ENCODE measurements at places on chromosomes 2 and 18.
A peak's percentile ranks its signal among the peaks of the same experiment; 100 is the strongest.

DNA sequence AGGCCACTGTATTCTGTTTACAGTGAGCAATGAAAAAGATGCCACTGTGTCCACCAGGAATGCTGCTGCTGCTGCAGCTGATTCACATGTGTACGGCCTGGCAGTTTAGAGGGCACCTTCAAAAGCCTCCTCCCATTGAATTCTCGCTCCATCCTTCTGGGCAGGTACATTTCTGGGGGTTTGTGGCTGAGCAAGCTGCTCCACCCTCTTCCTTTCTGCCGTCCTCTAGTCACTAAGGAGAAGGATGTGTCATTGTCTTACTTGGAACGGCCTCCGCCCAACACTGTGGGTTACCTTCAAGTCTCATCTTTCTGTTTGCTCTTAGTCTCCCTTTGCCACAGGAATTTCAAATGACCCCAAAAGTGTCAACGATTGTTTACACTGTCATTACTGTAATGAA, 182.0 kb downstream of the ZBTB7C start:
- DNase-seq, result peak; percentile 60

DNA sequence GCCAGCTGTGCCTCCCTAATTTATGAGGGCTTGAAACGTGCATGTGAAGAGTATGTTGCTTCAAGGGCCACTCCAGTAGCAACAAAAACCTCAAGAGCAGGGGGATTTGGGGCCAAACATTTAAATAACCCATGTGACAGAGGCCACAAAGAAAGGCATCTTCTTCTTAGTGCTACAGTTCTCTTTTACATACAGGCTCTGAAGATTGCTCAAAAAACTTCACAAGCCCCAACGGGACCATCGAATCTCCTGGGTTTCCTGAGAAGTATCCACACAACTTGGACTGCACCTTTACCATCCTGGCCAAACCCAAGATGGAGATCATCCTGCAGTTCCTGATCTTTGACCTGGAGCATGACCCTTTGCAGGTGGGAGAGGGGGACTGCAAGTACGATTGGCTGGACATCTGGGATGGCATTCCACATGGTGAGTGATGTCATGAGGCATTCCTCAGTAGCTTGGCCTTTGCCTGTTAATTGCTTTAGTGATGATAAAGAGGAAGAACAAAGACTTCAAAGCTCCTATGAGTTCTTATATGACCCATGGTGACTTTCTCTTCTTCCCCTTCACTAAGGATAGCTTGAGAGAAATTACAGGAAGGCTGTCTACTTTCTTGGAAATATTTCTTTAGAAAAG, 40.1 kb downstream of the NRP2 start:
- no peak for DNase-seq

GRCh38 chr2:41711736-41712135, 336.1 kb upstream of the PKDCC start:
- DNase-seq, result no peak

DNA sequence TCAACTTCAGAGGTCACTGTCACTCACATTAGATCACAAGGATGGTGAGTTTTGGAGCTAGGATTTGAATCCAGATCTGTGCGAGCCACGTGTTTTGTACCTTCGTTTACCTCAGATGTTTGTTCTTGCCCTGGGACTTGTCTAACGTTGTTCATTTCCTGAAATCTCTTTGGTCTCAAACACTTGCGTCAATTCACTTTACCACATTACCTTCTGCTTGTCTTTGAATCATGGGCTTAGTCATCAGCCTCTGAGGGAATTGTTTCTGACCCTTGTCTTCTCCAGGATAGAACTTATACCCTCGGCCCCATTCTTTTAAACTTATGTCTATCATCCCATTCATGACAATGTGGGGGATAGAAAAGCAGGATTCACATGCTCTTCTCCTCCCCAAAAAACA, 282.7 kb downstream of the DCDC2C start:
- peak; percentile 90 for DNase-seq

- no peak for DNase-seq
These were observed 221.4 kb upstream of the ST6GAL2 start for GRCh38 chr2:107107351-107107750.

DNA sequence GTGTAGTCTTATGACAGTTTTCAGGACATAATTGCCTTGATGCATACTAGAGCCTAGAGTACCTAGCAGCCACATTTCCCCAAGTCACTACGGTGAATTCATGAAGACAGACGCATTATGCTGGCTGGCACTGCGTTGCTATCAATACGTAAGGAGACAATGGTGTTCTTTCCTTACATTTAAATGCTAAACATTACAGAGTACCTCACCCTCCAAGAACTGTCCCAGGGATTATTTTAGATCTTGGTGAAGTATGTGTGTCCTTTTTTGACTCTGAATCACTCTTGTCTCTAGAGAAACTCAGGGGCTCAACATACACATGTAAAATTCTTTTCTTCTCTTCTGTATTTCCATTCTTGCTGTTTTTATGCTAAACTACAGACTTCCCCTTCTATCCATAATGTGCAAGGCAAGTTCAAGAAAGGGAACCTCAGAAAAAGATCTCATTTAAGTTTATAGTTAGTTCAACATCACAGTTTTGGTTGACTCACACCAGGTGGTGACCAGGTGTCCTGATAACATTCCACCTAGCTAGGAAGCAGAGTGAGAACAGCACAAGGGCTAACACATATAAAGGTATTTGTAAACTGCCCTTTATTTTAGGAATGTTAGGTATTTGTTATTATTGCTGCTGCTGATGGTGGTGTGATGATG, 212.4 kb upstream of the HNRNPA3 start:
- no peak for DNase-seq

DNA sequence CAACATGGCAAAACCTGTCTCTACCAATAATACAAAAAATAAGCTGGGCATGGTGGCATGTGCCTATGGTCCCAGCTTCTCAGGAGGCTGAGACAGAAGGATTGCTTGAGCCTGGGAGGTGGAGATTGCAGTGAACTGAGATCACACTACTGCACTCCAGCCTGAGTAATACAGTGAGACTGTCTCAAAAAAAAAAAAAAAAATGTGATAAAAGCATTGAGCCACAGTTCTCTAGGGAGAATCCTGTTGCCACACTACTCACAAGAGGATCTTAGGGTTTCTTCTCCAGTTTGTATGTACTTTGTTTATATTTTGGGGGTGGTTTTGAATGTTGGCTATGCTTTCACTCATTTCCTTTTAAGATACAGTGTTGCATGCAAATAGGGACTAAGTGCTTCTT, 62.0 kb downstream of the TMEM185B start:
- peak; percentile 10 for DNase-seq

- no peak for DNase-seq
These were observed 39.8 kb downstream of the GDF7 start for GRCh38 chr2:20706786-20707185.

DNA sequence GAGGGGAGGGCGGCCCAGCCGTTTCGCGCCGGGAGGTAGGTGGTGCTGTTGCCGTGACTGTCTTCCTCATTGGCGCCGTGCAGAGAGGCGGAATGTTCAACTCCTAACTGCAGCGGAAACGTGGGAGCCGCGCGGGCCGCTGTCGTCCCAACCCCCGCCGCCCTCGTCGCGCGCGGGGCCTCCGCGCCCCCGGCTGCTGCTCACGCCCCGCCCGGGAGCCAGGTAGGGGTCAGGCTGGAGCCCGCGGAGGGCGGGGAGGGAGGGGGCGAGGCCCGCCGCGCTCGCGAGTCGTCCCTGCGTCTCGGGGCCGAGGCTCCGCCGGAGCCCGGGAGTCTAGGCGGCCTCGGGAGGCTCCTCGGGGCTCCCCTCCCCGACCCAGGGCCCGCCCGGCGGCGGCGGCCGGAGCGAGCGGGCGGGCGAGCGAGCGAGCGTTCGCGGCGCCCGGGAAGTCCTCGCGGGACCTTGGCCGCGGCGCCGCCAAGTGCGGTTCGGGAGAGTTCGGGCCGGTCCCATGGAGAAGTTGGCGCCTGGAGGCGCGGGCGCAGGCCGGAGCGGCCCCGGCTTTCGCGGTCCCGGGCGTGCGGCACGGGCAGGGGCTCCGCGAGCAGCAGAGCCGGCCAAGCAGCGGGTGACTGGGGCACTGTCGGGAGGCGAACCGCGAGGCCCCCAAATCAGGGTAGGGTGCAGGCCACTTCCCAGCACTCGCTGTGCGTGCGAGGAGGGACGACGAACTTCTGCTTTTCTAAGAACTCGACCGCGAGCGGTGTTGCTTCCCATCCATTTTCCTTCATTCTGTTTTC, at the start of gene MAP3K20:
Gene MAP3K20, plus strand, starts transcription at position 66 of the 800 bp plus-strand sequence. CDS start 15,186 bp downstream, outside the sequence.
- peak; percentile 54 for DNase-seq
